ENCODE measurements at places on chromosomes 3 and 15.

DNA sequence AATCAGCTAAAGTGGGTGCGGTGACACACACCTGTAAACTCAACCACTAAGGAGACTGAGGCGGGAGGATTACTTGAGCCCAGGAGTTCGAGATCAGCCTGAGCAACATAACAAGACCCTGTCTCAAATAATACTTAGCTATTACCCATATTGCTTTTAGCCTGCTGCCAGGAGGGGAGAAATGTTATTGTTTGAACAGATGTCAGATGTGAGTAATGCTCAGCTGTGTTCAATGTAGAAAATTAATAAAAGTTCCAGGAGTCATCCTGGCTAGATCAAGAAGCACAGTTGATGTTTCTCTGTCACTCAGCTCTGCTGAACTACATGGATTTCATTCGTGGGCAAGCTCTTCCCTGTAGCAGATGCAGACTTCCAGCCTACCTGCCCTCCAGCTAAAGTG, 22.2 kb downstream of the LSM3 start:
- DNase-seq: no peak

DNA sequence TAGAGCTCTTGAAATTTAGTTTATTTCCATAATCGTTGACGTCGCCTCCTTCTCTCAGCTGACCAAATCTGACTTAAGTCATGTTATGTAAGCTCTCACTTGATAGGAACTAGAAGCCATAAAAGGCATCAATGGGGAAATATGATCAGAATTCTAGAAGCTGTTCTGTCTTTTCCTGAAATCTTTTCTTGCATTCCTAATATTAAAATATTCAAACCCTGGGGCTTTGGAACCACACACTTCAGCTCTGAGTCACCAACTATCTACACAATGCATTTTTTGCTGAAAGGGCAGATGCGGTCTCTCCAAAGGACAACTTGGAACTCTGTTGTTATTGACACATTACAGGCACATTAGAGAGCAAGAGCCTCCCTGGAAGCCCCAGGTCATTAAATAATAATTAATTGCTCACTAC, 91.3 kb downstream of the LARS2 start:
- no peak for DNase-seq

DNA sequence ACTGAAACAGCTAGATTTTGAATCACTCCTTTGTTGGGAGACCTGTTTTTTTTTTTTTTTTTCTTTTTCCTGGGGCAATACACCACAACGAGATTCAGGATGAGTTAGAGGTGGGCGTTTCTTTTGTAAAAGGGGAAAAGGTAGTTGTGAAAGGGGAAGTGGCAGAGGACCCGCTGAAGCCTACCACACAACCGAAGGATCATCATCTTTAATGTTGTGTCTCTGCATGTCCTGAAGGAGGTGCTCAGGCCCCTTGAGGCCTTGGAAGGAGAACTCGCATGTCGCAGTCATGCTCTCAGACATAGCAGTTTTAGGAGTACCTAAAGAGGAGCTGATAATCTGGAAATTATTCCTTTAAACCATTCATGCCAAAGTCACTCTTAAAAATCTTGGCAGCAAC, 137.9 kb upstream of the LRIG1 start:
- no peak for DNase-seq

DNA sequence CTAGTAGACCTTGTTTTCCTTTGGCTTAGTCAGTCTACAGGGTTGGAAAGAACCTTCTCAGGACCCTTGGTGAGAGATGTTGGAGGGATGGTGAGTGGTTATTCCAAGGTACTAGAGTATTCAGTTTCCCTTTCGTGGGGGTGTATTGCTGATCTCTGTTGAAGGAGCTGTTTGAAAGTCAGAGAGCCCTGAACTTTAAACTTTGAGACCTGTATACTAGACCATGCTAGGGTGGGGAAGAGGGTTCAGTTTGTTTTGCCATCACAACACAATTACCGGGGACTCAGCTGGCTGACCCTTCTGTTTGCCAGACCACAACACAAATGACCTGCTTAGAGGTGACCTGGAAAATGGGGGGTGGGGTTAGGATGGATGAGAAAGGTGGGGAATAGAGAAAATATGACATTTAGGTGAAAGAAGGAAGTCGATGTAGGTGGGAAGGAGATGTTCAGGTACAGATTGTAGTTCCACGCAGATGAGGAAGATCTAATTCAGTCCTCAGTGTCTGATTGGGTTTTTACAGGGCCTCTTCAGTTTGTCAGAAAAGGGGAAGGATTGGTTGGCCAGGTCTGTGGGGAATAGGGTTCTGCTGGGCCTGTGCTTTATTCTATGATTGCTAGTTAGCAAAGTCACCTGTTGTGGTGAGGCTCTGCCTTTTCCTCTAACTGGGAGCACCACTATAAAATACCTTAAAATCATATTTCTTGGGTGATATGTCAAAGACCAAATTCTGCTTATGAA, 6.8 kb downstream of the UBE2E2 start:
- DNase-seq: no peak

DNA sequence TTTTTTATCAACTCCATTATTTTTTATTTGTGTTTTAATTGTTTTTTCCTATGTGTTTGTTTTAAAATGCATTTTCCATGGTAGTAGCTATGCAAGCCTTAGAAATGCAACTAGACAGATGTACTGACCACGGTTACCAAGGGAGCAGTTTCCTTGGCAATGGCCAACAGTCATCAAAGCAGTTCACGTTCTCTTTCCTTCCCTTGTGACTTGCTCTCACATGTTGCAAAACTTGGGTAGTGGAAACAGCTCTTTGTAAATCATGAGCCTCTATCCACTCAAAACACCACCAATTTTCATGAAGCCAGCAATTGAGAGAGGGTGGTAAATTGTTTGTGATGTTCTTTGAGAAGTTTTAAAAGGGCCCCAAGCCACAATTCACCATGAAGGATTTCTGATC, 499.4 kb upstream of the MDFIC2 start:
- no peak for DNase-seq

DNA sequence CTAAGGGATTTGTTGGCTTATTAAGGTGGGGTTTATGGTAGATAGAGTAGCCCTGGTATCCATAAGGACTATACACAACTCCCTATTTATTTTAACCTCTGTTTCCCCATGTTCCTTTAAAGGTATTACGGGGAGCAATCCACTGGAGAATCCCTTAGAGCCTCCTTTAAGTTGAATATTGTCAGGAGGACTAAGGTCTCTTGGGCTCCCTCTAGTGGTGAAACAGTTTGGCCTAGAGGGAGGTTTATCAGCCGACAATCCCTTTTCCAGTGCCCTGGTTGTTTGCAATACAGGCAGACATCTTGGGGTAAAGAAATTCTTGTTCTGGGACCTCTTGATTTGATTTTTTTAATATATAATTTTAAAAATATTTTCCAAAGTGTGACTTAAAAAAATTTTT, 12.9 kb downstream of the OPA1 start:
- no peak for DNase-seq

GRCh38 chr15:77563623-77564156, 69.0 kb downstream of the LINGO1 start:
- no peak for DNase-seq

DNA sequence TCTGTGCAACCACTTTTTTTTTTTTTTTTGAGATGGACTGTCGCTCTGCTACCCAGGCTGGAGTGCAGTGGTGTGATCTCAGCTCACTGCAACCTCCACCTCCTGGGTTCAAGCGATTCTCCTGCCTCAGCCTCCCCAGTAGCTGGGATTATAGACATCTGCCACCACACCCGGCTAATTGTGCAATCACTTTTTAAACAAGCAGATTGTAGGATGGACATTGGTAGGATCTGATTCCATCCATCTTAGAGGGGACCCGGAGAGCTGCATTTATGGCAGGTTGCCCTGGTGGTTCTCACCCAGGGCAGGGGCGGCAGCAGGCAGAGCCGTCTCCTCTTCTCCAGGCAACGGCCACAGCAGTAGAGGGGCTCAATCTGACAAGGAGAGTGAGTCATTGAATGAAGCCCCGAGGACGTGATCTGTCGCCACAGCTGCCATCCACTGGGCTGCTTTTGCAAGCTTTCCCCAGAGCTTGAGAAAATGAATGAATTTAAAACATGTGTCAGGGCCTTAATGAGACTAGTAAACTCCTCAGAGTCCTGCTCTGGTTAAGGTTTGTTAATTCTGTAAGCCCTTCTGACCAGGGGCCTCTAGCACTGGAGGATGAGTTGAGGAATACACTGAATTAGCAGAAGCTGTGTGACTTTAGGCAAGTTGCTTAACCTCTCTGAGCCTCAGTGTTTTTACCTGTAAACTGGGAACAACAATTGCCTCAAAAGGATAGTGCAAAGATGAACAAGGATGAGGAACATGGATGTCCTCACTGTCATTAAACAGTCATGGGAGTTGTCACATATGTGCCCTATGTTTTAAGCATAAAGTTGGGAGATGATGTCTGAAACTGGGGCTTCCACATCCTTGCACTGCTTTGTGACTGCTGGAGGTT, 129.1 kb downstream of the ASB7 start:
- DNase-seq: no peak

GRCh38 chr3:23819599-23820360, 14.0 kb downstream of the UBE2E1 start:
- no peak for DNase-seq

GRCh38 chr15:40065166-40065565, 26.2 kb upstream of the SRP14 start:
- DNase-seq: no peak

DNA sequence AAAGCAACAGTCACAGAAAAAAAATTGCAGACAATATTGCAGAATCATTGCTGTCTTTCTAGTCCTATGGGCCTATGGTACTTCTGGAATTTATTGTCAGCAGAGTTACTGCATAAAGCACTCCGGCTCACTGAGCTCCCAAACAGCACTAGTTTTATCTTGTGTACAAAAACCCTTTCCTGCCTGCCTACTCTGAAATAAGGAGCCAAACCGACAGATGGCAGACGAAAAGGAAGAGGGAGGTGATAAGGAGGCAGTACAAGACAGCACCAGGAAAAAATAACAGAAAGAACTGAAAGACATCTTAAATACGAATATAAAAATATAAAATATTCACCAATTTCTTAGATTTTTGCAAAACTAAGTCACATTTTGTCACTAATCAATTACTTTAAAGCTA, 15.6 kb downstream of the HERC1 start:
- DNase-seq: no peak

DNA sequence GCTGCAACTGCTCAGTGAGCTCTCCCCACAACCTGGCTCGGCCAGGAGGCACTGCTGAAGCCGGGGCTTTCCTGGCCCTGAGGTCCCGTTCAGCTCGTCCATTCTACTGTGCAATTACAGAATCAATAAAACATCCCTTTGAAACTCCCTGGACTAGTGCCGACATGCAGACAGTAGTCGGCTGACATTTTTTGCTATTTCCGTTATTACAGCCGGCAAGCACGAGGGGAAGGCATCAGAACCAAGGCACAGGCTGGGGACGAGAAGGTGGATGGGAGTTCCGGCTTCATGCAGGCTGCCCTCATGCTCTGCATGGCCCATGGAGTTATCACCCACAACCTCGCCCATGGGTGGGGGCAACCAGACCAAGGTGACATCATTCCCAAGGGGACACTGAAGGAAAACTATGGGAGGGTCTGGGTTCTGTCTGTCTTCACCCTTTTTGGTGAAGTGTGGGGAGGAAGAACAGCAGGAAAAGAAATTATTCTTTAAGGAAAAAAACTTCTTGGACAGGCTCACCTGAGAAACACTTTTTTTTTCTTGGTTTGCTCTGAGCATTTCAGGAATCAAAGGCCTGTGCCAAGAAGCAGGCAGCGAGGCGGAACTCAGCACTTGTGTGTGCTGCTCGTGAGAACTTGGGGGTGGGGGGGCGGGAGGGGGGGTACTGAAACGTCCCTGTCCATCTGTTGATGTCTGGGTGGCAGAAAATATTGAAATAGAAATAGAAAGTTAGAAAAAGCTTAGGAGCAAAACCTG, 154.5 kb downstream of the FOXP1 start:
- peak; percentile 33 for DNase-seq

DNA sequence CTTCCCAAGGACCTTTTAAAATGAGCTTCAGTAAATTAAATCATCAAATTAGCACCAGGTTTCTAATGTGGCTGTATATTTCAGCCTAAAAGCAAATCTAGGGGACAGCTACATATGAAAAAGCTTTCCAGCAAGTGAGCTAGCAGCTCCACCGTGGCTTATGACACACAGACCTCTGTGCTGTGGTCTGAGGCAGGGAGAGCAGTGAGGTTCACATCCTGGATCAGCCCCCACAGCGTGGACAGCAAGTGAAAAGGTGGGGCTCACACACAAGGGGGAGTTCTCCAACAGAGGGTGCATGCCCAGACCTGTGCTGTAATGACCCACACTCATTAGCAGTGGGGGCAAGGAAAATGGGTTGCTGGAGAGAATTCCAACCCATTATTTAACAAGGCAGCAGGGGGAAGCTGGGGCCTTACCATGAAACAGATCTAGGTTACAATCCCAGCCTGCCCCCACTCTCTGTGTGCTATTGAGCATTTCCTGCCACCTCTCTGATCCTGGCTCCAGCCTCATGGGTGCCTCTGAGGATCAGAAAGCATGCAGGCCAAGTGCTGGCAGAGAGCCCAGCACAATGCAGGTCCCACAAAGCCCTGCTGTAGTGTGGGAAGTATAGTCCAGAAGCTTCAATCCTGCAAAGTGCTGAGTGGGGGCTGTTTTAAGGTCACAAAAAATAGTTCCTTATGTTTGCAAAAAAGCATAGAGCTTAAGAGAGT, 48.2 kb downstream of the RASGRF1 start:
- DNase-seq: no peak

DNA sequence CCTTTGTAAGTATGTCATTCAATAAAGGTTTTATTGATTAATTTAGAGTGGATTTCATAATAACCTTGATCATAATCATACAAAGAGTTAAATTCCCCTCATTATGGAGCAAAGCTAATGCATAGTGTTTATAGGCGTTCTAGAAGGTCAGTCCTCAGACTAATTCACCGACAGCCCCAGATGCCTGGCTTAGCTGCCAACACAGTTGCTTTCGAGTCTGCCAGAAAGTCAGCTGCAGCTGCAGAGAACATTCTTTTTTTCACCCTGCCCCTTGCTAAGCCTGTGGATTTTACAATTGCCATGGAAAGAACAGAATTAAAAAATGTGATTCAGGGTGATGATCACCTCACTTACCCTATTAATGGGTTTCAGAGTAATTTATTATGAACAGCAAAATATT, 21.2 kb downstream of the CADM2 start:
- DNase-seq: no peak
